AG04449 (cell line): ENCODE measurements at places on chromosomes 12 and 14.
A peak's percentile ranks its signal among the peaks of the same experiment; 100 is the strongest.

- DNase-seq: no peak
Observed at GRCh38 chr14:50040401-50040775, 76.0 kb downstream of the VCPKMT start.

DNA sequence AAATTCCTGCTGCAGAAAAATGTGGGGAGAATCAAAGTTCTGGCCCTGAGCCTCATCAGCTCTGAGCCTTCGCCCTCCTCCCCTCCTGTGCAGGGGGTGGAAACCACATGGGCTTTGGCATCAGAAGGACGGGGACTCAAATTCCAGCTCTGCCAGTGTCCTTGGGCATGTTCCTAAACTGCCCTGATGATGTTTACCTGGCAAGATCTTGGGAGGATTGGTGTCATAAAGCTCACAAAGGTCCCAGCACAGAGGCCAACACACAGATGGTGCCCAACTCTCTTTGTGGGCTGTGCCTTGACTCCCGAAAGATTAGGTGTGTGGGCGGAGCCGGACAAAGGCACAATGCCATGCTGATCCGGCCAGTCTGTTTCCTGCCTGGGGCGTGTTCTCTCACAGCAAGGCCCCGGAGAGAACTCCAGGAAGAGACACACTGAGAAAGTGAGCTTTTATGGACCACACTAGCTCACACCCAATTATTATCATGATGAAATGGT, 20.5 kb upstream of the CLMN start:
- no peak for DNase-seq

DNA sequence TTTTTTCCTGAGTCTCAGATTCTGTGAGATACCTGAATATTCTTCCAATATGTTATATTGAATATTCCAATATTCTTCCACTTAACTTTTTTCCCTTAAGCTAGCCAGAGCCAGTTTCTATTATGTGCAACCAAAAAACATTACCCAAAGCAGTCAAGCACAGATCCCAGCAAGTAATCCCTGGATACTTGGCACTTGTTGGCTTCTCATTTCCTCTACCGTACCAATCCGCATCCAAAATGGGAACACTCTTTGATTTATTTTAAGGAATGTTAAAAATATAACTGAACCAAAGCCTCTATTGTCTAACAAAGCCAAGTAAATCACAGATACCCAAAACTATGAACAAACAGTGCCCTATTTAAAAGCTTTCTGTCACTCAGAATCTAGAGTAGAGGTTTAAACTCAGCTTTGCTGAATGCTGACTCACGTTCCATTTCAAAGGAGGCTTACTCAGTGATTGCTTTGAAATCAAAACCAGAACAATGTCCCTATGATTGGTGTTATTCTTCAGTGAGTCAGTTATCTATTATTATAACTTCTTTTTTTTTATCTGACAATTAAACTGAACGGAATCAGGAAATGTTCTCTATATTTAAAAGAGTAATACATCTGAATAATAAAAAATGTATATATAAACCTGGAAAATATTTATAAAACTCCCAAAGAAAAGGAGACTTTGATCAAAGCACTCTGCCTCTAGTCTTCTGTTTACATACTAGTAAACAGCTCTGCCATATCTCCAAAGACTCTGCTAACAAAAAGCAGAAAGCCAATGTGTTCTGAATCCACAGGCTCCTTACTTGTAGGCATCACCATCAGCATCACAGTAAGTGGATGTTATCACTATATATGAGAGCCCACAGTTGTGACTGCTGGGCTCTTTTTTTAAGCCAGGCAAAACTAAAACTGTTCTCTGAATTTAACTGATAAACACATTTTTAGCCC, 360.8 kb downstream of the CCDC91 start:
- no peak for DNase-seq

DNA sequence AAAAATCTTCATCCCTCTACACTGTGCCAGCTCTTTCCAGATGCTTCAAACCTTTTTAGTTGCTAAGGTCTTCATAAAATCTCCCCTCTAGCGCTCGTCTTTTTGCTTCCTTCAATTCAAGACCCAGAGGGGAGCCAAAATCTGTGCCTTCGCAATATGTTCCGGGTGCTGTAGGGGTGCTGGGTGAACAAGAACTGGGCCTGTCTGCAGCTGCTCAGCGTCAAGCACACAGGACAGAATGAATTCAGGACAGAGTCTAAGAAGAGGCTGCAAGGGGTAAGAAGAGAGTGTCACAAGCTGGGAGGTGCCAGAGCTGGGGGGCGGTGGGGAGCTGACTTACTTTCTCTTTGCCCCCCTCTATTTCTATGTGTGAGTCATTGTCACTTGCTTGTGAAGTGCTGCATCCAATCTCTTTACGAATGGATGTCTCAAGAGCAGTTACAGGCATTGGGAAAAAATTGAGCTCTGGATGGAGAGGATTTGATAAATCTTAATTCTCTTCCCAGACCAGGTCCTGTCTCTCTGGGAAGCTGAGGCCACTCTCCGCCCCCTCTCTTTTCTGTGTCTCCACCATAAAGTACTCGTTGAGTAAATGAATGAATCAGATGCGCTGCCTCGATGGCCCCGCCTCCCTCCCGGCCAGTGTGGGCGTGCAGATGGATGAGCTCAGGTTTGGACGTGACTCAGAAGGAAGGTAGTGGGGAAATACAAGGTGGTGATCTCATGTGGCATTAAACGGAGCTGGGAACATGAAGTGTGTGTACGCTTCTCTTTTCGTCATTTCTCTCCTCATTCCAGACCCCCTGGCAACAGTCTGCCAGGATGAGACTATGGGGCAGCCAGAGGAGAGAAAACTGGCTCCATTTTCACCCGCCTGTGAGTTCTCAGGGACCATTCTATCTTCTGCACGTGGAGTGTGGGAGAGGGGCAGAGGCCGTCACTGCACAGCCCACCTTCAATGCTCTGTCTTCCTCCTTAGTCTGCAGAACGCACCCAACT, 91.3 kb downstream of the TSPAN9 start:
- peak; percentile 79 for DNase-seq

GRCh38 chr14:103846543-103847450, 578 bp downstream of the PPP1R13B start:
- no peak for DNase-seq

DNA sequence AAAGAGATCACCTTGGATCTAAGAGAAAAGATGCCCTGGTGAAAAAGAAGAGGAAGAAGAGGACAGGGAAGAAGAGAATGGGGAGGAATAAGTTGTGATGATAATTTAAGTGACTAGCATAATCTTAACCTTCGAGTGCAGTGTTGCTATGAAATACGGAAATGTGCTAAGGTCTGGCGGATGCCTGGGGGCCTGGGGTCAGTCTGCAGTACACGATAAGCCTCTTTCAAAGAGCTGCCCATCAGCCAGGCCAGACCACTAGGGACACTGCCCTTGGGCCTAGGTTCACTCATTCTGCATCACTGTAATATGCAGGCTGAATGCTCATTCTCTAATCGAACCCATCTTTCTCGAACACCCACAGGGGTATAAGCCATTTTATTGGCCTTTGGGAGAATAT, 83.4 kb downstream of the PLEKHG3 start:
- DNase-seq: no peak

DNA sequence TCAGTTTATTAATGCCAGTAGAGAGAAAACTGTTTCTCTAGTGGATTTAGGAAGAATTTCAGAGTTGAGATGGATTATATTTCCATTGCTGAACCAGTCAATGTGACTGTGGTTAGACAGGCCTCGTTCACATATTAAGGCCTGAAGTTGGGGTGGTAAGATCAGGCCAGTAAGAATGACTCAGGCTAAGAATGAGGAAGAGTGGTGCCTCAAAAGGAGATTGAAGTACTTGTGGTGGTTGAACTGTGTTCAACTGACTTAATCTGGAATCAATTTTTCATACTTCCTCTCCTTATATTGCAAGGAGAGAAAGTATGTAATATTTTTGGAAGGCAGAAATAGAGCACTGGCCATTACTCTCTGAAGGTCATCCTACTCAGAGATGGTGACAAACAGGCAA, 37.8 kb upstream of the ATF7IP start:
- no peak for DNase-seq

DNA sequence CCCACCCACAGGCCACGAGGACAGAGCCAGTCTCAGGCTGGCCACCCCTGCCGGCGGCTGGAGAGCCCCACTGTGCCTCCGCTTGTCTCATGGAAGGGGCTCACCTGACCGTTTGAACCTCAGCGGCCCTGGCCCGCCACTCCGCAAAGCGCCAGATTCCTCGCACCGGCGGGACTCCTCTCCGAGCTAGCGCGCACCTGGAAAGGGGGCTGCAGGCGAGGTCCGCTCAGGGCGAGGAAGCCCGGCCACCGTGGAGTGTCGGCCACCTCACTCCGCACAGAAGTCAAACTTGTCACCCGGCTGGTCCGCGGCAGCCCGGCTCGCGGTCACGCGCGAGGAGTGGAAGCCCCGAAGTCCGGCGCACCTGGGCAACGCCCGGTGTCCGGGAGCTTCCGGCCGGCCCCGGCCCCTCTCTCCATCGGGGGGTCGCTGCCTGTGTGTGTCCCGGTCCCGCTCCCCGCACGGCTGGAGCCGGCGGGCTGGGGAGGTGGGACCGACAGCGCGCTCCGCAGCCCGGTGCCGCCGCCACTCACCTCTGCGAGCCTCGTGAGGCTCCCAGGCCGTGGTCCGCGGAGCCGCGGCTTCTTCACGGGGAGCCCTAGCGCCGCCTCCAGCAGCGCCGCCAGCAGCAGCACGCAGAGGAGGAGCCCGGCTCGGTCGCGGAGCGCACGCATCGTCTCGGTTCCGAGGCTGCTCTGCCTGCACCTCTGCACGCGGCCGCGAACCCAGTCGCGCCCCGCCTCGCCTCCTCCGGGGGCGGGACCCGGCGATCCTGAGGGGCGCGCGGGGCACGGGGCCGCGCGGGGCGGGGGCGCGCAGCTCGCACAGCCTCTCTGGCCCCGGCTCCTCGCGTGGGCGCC, at the start of gene ISM2:
ISM2 (minus strand) TSS at position 697 of the 860 bp plus-strand sequence; CDS start at position 674, 23 bp downstream.
- DNase-seq: no peak

- DNase-seq: peak; percentile 49
Observed at GRCh38 chr12:11658791-11659190, 9.3 kb downstream of the ETV6 start.

- no peak for DNase-seq
Observed at GRCh38 chr12:83758888-83759631, 1072.4 kb downstream of the TMTC2 start.

DNA sequence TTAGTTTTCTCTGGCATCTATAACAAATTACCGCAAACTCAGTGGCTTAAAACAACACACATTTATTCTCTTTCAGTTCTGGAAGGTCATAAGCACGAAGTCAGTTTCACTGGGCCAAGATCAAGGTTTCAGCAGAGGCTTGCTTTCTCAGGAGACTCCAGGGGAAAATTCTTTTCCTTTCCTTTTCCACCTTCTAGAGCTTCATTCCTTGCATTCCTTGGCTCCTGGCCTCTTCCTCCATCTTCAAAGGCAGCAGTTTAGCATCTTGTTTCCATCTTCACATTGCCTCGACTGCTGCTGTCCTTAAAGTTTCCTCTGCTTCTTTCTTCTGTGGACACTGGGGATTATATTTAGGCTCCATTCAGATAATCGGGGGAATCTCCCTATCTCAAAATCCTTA, 106.1 kb downstream of the PDE3A start:
- DNase-seq: no peak

DNA sequence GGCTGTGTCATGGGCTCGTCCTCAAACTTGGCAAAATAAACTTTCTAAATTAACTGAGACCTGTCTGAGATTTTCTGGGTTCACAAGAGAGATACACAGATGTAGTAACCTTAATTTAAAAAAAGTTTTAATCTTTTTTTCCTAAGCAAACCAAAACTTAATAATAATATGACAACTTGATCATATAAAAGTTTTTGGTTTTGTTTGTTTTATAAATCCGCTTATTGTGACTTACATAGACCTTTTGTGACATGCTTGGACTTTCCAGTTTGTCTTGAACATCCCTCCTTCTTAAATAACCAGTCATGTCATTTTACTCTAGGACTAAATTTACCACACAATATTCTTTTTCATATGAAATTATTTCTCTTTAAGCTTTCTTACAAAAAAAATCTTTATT, 8.5 kb downstream of the RDH12 start:
- no peak for DNase-seq

GRCh38 chr14:82182646-82183045, 649.0 kb upstream of the SEL1L start:
- DNase-seq: no peak

DNA sequence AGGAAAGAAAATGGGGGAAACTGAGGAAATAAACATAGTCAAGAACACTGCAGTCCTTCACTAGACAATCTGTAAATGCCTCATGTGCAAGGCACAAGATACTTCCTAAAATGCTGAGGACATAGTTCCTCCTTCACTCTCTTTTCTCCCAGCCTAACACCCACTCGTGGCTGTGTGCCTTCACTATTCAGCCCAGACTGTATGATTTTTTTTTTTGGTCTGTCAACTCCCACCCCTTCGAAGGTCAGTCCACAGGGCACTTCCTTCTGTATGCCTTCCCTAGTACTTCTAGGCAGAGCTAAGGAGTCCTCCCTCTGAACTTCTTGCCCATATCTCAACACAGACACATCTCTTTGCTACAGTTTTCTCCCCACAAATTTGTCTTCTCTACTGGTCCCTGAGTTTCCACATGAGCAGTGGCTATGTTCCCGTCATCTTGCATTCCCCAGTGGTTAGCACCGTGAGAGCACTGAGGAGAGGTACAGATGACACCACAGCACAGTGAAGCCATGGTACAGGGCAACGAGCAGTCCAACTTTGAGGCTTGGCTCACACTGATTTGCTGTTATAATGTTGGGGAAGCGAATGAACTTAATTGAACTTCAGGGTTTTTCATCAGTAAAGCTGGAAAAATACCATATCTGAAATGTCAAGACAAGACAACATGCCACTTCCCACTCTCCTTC, 24.1 kb upstream of the SYCP3 start:
- no peak for DNase-seq

DNA sequence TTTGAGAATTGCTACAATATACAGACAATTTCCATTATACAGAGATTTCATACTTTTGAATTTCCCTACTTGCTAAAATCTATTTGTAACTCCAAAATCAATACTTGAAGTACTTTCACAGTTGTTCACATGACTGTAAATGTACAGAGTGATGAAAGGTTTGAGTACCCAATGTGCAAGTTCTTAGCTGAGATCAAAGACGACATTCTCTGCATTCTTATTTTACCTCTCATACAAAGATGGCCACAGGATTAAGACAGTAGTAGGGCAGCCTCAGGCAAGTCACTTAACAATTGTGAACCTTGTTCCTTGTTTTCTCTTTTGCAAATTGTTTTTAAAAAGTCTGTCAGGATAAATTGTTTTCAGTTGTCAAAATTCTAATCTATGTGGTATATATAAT, 255.9 kb upstream of the KITLG start:
- DNase-seq: no peak

DNA sequence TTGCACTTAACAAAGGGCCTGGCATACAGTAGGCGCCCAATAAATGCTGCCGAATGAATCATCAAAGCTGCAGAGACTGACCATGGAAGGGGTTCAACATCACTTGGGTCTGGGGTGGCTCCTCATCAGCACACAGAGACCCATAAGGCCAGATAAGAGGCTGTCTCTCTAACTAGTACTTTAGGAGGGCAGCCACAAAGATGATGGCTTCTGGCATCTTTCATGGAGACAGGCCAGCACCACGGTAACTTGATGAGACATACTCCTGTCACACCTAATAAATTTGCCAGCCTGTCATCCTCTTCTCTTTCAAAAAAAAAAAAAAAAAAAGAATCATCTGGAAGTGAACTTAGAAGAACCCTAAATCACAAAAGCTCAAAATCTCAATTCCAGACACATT, 3.4 kb downstream of the PRIMA1 start:
- no peak for DNase-seq
